Suppressor macrophage treated with lipopolysaccharide for 4 hours (primary cell): ENCODE measurements at places on chromosomes 2 and 18.

DNA sequence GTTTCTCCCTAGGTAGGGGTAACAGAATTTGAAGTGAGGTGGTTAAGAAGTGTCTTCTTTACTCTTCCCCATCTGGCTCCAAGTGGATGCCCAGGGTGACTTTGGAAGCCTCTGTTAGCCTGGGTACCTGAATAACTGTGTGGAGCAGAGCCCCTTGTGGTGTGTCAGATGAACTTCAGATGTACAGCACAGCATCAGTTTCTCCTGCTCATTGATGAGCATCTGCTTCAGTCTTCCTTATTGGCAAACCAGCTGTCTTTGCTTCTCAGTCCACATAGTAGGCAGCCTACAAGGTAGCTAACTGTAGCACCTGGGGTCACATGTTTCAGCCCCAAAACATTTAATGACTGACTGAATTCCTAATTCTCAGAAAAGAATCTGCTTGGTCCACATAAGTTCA, 56.2 kb upstream of the ATP8B1 start:
- DNase-seq = peak; percentile 35

DNA sequence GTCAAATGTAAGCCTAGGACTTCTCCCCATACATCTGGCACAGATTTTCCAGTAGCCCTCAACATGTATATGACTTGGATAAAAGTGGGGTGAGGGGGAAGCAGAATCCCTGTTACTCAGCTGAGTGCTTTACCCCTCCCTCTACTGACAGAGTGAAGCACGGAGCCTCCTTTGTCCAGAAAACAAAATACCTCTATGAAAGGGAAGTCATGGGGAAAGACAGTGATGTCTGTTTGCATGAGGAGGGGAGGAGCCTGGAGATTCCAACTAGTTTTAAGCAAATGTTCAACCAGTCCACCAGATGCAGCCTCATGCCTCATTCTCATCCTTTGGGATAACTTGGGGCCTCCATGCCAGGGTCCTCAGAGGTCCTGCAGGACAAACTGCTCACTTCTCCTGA, 203.9 kb downstream of the SMAD2 start:
- no peak for DNase-seq

- no peak for DNase-seq
These were observed 3.9 kb downstream of the BOD1L2 start for GRCh38 chr18:57150828-57151227.

GRCh38 chr18:76803413-76803812, 18.9 kb upstream of the ZNF236 start:
- no peak for DNase-seq

DNA sequence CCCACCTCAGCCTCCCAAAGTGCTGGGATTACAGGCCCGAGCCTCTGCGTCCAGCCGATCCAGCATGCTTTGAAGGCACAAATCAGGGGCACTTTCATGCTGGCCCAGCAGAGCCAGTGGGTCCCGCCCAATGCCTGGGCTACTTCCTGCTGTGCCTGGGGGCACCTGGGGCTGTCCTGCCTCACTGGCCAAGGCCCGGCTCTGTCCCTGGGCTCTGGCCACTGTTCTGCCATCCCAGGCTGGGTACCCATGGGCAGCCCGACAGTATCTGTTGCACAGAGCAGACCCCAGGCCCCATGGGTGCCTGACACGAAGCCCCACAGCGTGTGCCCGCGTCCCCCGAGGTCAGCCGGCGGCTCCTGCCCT, 6.8 kb upstream of the GAL3ST2 start:
- no peak for DNase-seq

DNA sequence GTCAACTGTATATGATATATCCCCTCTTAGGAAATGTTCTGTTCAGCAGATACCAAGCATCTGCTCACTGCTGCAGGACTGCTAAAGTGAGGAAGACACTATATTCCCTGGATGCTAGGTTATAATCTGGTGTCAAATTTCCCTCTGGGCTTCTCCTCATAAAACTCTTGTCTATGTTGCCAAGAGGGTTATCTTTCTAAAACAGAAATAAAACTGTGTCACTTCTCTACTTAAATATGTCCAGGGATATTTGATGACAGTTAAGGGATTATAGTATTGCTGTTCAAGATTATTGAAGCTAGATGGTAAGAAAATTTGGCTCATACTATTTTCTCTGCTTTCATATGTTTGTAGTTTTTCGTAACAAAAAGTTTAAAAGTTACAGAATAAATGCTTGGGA, 30.5 kb upstream of the SNRNP27 start:
- DNase-seq = no peak

GRCh38 chr18:76957384-76958355, 135.3 kb downstream of the ZNF236 start:
- no peak for DNase-seq

DNA sequence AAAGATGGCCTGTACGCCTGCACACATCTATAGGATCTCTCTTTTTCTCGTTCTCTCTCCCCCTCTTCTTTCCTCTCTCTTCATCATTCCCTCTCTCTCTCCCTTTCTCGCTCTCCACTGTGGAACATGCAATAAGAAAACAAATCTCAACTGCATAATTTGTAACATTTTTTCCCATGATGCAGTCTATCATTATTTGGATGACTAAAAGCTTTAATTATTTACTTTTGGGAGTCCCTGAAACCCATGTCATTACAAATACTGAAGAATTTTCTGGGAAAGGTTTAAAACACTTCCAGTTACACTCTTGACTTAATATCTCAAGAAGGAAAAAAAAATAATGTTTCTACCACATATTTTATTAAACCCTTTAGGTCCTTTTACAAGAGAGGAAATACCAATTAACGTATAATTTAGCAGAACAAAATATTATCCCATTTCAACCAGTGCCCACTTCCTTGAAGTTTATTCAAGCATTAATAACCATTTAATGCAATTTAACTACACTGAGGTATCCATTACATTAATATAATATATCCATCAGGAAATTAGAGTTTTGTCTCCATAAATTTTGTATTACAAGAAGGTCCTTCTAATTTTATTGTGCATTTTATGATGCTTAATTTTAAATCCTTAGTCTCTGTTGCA, 1615.2 kb upstream of the ACVR2A start:
- no peak for DNase-seq

- DNase-seq = no peak
These were observed 170.5 kb upstream of the COPS8 start for GRCh38 chr2:236915186-236915585.

GRCh38 chr2:176237456-176237855, 31.8 kb upstream of the MTX2 start:
- no peak for DNase-seq

- DNase-seq = no peak
These were observed 112.8 kb upstream of the FN1 start for GRCh38 chr2:215548714-215549113.

DNA sequence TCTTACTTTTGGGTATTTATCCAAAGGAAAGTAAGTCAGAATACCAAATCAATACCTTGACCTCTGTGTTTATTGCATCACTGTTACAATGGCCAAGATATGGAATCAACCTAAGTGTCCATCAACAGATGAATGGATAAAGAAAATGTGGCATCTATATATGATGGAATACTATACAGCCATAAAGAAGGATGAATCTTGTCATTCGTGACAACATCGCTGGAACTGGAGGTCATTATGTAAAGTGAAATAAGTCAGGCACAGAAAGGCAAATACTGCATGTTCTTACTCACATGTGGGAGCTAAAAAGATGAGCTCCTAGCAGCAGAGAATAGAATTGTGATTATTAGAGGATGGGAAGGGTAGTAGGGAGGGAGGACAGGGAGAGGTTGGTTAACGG, 34.6 kb downstream of the LCT start:
- no peak for DNase-seq

- peak; percentile 62 for DNase-seq
These were observed 7.8 kb upstream of the OR6B3 start for GRCh38 chr2:240060977-240061591.

DNA sequence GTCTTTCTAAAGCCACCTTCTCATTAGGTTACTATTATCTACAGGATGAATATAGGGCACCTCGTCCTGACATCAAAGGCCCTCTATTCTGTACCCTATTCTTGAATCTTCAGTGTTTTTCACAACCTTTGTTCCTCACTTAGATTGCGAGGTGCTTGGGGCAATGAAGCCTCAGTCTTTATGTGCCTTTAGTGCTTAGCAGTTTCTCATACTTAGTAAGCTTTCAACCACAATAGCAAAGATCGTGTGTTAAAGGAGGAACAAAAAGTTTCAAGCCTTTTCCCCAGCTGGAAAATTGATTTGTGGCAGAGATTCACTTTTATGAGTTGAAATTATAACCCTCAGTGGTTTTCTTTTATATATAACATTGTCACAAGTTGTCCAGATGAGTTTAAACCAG, 226.9 kb downstream of the MYO3B start:
- peak; percentile 22 for DNase-seq

DNA sequence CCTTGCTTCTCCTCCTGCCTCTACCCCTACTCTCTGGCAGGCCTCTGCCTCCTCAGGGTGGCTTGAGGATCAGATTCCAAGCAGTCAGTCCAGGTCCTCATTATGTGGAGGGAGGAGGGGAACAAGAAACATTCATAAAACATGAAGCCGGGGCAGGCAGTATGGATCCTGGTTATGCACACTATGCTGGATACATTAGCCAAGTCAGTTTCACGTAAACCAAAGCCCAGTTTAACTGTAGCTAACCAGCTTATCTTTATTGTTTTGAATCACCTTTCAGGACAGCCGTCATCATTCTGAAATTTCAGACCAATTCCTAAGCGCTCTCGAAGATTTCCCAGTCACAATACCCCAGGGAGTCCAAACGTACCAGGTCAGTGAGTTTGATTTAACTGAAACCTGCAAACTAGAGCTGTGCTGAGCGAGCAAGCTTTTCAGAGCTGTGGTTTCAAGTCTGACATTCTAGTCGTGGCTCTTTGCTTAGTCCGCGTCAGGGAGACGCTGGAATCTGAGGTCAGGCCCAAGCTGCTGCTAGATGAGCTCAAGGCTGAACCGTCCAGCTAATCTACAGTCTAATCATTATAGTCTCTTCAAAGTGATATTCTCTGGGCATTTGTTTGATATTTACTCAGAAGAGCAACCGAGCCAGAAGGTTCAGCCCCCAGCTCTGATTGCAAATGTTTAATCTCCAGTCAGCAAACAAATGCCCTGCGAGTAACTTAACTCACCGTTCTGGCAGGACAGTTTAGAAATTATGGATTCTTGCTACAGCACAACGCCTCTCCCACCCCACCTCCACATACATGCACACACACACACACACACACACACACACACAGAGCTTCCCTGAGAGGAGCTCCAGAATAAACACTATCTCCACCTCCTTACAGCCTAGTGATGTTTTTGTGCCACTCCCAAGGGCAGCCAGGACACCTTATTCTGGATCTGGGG, 63.8 kb upstream of the BZW1 start:
- DNase-seq = no peak

- no peak for DNase-seq
These were observed 47.4 kb upstream of the GPR45 start for GRCh38 chr2:105194022-105194675.

DNA sequence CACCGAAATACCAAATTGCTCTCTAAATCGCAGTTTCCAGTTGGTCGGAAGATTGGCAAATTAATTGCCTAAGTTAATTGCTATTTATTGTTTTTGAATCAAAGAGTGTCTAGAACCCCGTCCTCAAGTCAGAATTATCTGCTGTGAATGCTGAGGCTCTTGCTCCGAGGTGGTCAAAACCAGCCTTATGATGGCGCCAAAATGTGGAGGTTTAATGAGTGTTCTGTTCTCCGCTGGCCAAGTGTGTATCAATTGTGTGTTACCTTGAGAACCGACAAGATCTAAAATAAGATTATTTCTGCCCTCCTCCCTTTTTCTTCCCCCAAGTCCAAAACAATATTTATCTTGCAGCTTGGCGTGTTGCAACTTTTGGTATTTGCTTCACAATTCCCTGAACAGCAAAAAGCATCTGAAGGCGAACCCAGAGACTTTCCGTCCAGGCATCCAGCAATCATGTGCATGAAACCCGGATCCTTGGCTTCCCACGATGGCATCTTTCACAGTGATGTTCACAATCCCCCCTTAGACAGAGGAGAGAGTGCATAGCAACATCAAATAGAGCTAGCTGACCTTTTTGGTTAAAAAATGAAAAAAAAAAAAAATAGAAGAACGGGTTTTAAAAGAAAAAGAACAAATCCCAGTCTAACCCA, 323.0 kb downstream of the MYCN start:
- no peak for DNase-seq

DNA sequence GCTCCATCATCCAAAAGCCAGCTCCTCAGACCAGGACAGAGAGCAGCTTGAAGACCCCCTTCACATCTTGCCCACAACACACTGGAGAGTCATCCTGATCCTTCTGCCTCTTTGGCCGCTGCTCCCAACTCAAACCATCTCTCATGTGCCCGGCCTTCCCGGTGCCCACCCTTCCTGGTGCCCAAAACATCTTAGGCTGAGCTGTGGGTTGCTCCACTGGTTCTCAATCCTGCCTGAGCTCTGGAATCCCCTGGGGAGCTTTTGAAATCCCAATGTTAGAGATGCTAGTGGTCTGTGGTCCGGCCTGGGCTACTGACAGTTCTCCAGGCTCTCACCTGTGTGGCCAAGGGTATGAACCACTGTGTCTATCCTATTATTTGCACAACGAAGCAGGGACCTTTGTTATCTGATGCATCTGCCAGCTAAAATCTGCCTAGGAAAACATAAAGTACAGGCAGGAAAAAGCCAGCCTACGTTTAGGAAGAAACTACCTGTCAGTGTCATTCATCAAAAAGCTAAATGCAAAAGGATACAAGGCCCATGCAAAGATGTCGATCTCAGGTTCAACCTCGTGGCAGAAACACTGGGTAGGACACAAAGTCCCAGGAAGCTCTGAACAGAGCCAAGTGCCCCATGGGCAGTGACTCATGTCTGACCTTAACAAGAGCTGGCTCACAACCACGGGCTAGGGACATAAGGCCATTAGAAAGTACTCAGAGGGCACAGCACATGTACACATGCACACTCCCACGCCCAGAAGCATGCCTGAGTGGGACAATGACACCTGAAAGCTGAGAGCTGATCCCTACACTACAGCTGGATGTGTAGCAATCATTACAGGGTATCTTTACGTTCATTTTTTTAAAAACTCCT, 30.8 kb downstream of the TBC1D8 start:
- peak; percentile 94 for DNase-seq

- no peak for DNase-seq
These were observed 217.7 kb downstream of the SH3RF3 start for GRCh38 chr2:109346601-109347228.

- DNase-seq = no peak
These were observed 33.6 kb downstream of the CRACDL start for GRCh38 chr2:98902209-98903063.

DNA sequence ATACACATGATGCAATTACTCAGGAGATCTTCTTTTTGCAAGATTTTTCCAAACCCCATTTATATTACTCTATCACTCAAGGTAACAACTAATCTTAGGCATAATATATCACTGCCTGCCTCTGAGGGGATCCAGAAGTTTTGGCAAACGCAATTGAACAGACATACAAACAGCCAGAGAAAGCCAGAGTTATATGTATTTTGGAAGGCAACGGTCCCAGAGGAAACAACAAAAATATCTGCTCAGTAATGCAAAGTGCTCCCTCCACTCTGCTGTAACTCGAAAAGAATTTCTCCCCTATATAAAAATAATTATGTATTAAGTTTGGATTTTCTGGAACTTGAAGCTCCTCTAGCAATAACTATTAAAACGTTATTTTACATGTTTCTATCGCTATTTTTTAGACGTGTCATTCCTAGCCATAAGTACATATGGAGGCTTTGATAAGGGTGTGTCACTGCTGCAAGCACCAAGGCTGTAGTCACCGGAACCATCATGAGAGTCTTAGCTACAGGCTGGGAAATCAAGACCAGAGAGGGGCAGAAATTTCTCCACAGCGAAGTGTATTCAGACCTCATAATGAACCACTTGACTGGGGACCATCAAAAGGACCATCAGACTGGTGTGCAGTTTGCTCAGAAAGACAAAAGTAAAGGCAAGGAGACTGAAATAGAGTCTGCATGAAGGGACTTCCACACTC, 3.7 kb upstream of the GKN1 start:
- DNase-seq = no peak
